Stimulated activated CD8-positive, alpha-beta memory T cell treated with anti-CD3 and anti-CD28 coated beads, Interleukin-4, amount 100 ng/mL, for 1 hour (primary cell): ENCODE measurements at places on chromosomes 1 and 21.

DNA sequence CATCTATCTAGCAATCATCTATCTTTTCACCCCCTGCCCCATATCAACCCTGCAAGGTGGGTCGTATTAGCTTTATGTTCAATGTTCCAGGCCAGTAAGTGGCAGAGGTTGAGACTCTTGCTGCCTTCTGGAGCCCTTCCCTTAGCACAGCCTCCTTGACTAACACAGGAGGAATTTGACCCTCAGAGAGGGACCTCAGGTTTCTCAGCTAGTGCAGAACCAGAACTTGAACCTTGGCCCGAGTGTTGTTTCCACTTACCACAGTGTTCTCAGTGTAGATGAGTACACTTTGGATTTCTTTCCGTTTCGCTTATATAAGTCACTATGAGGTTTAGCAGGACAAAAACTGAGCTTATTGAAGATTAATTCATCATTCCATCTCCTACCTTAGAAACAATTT is 11.1 kb upstream of the ATF3 start:
- no peak for DNase-seq

DNA sequence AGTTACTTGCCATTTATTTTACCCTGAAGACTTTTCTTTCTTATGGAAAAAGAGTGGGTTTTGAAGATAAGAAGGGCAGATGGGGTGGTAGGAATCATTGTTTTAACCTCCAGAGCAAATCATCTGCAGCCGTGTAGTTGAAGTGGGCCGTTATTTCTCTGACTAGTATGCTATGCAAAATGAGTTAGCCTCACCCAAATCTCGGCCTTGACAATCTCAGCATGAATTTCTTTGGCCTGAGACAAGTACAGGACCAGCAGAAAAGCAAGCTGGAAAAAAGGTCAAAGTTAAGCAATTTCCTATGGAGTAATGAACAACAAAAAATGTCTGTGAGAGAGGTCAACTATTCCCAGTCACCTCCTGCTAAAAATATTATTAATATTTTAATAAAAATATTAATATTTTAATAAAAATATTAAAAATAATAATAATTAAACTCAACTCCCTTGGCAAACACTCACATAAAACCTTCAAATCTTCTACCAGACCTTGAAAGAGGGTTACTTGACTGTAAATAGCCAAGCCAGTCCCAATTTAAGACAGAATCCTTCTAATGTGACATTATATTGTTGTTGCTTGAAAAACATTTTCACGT is 6.8 kb upstream of the TEKT2 start:
- DNase-seq: no peak

GRCh38 chr21:15183813-15184257 is 119.0 kb upstream of the NRIP1 start:
- DNase-seq: no peak

GRCh38 chr1:233135833-233136232 is 159.7 kb downstream of the PCNX2 start:
- no peak for DNase-seq

- no peak for DNase-seq
These were observed 11.3 kb upstream of the SYT6 start for GRCh38 chr1:114164840-114165543.
